ENCODE measurements at places on chromosomes 3 and 15.

DNA sequence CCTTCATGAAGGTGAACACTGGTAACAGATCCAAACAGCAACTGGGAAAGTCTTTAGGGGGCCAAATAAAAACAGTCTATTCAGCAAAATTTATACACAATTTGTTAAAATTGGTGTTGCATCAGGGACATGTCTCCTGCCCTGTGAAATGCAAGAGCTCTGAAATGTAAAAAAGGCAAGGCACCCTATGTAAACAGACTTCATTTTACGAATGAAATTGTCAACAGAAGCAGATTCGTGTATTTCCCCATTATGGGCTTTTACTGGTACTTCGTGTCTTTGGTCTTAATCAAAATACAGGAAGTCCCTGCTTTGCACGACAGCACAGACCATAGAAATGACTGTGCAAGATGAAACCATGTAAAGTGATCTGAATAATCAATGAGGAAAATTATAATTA, 127.3 kb upstream of the THBS1 start:
- DNase-seq = peak; percentile 25

DNA sequence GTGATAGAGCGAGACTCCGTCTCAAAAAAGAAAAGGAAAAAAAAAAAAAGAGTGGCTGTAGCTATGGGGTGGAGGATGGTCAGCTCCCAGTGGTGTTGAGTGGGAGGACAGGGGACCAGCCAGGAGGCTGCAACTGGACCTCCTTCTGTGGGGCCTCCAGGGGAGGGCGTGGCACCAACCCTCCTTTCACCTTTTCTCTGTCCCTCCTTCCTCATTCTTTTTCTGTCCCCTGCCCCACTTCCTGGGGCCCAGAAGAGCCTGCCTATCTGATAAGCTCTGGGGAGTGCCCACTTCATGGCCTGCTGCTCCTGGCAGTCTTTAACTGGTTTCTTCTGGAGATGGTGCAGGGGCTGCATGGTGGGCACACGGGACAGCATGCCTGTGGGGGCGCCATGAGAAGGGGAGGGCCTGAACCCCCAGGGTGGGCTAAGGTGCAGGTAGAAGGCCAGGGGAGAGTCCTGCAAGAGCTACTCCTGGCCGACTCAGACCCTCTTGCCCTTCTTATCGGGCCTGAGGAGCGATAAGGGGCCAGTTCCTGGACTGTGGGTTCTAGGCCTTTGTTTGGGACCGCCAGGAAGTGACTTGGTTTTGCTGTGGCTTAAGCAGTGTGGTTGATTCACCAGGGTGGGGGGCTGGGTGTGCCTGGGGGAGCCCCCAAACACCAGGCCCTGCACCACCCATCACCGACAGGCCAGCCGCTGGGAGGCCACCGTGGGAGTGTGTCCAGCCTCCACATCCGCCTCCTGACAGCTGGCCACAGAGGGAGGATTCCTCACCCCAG, 49.4 kb upstream of the FLNB start:
- DNase-seq = no peak

DNA sequence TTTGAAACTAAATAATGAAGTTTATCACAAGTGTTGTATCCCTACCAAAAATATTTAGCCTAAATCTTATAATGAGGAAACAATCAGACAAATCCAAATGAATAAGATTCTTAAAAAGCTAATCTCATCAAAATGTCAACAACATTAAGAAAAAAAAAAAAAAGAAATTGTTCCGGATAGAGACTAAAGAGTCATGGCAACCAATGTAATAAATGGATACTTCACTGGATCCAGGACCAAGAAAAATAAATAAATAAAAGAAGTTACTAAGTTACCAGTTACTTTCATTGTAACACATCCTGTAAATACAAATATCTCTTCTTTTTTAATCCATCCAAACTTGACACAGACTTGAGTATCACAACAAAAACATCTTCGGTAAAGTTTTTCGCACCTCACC, 607 bp downstream of the MRPL47 start:
- DNase-seq = no peak

- no peak for DNase-seq
Observed at GRCh38 chr3:126146525-126147146, 33.8 kb downstream of the ALDH1L1 start.

- DNase-seq = peak; percentile 58
Observed at GRCh38 chr15:90885432-90886290, 1.4 kb downstream of the FES start.

GRCh38 chr3:44970926-44971490, 5.0 kb downstream of the ZDHHC3 start:
- DNase-seq = no peak

DNA sequence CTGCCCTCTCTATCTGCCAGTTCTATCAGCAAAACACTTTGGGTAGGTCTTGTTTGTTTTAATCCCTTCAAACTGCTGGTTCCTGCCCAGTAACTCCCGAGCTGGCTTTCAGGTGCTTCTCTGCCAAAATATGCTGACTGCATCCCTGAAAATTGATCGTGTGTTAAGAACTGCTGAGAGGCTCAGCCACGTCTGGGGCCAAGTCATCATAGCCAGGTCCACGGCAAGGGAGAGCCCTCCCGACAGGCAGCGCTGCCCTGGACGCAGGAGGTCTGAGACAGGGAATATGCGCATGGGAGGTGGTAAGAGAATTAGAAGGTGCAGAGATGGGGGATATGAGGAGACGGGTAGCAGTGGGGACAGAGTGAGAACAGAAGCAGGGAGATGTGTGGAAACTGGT, 179.7 kb upstream of the TOPAZ1 start:
- DNase-seq = no peak

DNA sequence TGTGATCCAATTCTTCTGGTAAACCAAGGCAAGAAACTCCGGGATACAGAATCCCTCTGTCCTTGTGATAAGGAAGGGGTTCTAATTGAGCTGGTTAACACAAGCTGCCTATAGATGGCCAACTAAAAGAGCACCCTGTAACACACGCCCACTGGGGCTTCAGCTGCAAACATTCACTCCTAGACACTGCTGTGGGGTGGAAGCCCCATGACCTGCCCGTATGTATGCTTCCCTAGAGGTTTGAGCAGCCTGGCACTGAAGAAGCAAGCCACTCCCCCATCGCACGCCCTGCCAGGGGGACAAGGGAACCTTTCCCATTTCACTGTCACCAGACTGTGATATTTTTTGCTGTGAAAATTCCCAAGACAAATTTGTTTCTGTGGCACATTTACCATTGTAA, 516.9 kb upstream of the GOLIM4 start:
- DNase-seq = peak; percentile 24

GRCh38 chr3:182258538-182259177, 534.6 kb upstream of the ATP11B start:
- DNase-seq = peak; percentile 85

DNA sequence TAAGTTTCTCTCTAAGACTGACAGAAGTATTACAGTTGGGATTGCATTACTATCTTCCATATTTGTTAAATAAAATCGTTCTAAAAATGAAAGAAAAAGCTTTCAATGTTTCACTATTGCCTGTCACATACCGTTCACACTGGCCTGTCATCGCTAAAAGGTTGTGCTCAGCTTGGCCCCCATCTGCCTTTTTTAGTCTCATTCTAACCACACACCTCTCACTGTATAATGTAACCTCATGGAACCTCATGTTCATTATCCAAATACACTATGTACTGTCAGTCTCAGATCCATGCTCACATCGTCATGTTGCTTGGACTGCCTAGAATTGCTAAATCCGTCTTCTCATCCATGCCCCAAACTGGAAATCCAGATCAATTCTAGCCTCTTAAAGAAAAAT, 637.8 kb upstream of the ROBO1 start:
- no peak for DNase-seq

- no peak for DNase-seq
Observed at GRCh38 chr3:117400303-117400702, 690.7 kb downstream of the TUSC7 start.

- DNase-seq = no peak
Observed at GRCh38 chr15:43212951-43213350, 7.9 kb downstream of the EPB42 start.

GRCh38 chr3:42853739-42854302, 21.9 kb downstream of the CYP8B1 start:
- DNase-seq = peak; percentile 71

All from NCI-H69 (cell line).